ENCODE measurements at places on chromosomes 1 and 21.

- DNase-seq, result no peak
These were observed 726 bp downstream of the TACSTD2 start for GRCh38 chr1:58576325-58576726.

- peak; percentile 47 for DNase-seq
These were observed at the start of gene C1orf216 for GRCh38 chr1:35718492-35719336. Gene C1orf216, minus strand, starts transcription at chr1:35718884. Its CDS starts 2,563 bp downstream, at chr1:35716321.

DNA sequence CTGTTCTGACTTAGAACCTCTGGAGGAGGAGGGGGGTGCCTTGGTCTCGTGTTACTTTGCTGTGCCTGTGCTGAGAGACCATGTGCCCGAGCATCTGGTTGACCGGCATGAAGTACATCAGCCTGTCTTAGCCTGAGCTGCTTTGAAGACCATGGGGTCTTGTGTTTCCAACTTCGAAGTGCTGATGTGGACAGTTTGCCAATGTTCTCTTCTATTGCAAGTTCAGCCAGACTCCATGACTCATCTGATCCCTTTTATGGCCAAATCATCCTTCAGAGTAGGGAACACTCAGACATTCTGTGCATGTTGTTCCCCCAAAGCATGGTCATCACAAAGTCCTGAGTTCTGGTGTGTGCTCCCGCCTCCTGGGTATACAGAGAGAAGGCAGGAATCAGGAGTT, 6.0 kb upstream of the PLA2G2C start:
- no peak for DNase-seq

- DNase-seq, result no peak
These were observed 39.5 kb downstream of the ACOT7 start for GRCh38 chr1:6353955-6354658.

Measured in GF-D8 (cell line).